ENCODE measurements at places on chromosomes 6 and 20.

- no peak for DNase-seq
Observed at GRCh38 chr6:83868639-83869038, 9.2 kb downstream of the CYB5R4 start.

GRCh38 chr6:31339210-31339609 lies 17.8 kb downstream of the HLA-B start:
- no peak for DNase-seq

DNA sequence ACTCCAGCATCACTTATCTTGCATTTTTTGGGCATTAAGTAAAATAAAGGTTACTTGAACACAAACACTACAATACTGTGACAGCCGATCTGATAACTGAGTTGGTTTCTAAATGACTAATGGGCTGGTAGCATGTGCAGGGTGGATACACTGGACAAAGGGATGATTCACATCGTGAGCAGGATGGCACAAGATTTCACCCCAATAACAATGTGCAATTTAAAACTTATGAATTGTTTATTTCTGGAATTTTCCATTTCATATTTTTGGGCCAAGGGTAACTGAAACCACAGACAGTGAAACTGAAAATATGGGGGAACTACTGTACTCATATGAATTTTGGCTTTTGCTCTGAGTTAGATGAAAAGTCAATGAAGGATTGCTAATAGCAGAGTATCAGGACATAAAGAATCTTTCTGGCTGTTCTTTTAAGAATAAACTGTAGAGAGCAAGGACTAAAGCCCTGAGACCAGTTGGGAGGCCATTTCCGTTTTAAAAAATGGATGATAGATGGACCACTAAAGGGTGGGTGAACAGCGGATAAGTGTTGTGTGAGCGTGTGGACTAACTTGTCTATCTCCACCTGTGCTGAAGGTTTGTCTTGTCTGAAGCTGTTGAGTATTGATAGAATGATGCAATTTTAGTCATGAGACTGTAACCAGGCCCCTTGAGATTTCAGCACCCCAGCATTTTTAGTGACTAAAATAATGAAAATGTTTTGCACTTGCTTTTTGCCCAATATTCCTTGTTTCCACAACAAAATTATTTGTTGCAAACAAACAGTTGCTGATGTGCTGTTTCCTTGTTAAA lies 8.2 kb downstream of the SPINT3 start:
- no peak for DNase-seq

DNA sequence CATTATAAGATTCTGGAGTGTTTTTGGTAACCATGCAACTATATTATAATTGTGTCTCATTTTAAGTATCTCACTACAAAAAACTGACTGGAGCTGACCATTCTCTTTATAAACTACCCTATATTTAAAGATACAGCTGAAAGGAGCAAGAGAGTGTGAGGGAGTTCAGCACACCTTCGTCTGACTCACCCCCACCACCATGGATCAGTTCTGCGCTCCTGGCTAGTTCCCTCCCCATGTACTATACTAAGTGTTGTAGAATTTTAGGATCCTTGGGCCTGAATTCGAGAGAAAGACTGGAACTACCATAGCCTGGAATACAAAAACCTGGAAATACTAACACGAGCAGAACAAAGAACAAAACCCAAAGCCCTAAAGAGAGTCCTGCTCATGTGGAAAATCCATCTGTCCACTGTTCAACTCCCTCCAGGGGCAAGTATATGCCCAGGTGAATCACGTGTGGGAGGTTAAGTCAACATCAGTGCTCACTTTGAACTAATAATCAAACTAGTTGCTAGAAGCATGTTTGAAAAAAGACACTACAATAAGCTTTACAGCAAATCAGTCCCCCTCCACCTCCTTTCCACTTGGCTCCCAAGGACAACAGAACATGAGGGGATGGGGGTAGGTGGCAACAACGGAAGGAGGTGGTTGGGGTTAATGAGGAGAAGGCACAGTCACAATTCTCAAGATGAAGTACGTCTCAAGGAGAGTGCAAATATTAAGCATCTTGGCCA lies 46.8 kb downstream of the ELOVL5 start:
- DNase-seq = no peak

GRCh38 chr6:7047128-7047527 lies 60.6 kb upstream of the RREB1 start:
- DNase-seq = no peak

DNA sequence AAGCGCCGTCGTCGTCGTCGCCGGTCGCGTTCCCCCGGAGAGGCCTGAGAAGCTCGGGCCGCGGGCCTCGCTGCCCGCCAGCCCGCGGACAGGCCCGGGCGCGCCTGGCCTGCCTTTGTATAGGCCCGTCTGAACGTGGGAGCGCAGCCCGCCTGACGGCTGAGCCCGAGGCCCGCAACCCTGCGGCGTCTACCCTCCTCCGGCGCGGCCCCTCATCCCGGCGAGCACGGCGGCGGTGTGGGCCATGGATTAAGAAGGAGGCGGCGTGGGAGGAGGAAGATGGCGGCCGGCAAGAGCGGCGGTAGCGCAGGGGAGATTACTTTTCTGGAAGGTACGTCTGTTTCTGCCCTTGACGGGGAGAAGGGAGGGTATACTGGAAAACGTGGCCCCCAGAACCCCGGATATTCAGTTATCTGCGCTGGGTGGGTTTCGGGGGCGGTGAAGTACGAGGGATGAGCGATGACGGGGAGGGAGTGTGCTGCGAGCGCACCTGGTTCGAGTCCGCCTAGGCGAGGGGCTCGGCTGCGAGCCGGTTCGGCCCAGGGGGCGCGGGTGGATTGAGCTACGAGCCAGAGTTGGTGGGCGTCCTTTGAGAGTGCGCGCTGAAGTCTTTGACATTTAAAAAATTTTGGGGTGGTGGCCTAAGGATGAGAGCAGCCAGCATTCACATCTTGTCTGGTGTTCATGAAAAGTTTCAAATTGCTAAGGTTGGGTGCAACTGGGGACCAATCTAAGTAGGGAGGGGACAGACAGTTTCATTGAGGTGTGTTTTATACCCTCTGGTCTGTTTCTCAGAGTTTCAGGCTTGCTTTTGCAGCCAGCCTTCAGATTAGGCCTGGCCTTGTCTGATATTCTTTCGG lies 796 bp downstream of the SENP6 start:
- DNase-seq = peak; percentile 62
